ENCODE measurements at places on chromosomes 12 and 14.

DNA sequence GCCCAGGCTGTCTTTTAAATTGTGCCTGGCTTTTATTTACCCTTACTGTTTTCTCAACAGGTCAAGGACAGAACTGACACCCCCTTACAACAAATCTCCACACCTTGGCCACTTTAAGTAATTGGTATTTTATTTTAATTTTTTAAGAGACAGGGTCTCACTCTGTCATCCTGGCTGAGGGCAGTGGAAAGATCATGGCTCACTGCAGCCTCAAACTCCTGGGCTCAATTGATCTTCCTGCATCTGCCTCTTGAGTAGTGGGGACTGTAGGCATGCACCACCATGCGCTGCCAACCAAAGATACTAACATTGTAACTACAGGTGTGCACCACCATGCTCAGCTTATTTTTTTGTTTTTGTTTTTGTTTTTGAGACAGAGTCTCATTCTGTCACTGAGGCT lies 109.8 kb downstream of the PTPN11 start:
- no peak for DNase-seq

DNA sequence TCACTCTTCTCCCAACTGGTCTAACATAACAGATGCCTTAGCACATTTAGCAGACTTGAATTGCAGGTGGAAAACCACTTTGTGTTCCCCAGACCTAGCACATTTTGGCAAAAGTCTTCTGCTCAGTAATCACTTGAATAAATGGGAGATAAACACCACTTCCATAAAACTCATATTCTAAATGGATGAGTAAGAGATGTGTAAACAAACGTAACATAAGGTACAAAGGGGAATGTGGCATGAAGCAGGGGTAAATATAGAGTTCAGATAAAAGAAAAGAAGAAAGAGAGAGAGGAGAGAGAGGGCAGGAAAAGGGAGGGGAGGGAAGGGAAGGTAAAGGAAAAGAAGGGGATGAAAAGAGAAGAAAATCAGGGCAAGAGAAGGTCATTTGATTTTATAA lies 17.0 kb upstream of the KERA start:
- no peak for DNase-seq

GRCh38 chr14:24289649-24290280 lies 9.8 kb downstream of the DHRS1 start:
- no peak for DNase-seq

DNA sequence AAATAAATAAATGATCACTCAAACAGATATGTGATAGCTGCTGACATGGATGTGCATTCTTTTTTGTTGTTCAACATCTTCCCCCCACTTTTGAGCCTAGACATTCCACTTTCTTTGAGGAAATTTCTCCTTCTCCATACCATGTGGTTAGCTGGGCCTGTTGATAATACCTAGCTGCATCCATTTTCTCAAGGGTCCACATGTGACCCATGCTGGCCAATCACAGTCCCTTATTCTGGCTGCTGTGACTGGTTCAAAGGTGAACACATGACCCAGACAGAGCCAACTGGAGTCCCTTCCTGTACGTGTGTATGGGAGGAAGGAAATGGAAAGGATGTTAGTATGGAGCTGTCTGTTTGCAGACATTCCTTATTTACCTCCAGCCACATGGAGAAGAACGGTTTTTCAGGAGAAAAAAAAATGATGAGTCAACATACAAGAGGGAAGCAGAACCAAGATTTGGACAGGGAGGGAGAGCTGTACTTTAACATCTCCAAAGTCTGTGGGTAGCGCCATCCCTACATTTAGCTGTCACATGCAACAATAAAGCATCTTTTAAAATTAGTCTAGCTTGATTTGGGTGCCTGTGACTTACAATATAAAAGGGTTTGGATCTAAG lies 391.7 kb upstream of the TBX3 start:
- DNase-seq = no peak

DNA sequence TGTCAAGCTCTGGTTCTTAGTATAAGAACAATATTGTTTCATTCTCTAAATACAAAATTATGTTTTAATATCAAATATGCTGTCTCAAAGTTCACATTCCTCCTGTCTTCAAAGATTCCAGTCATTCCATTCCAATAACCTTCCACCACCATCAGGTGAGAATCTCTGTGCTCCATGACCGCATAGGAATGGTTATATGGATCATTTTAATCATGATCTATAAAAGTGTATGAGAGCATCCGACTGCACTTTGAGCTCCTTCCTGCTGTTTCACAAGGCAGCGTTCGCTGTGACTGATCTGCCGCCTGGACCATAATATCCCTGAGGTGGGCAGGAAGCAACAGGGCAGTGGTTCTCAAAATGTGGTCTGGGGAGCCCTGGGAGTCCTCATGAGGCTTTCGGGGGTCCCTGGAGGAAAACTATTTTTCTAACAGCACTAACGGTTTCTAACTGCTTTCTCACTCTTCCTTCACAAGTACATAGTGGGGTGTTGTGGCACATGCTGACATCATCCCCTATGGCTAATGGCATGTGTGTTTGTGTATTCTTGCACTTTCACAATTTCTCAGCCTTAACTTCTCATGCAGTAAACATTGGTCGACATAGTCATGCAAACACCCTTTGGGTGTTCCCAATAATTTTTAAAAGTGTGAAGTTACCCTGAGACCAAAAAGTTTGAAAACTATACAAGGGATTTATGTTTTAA lies 137.4 kb downstream of the ANO2 start:
- DNase-seq = no peak

- DNase-seq = no peak
Measured at GRCh38 chr12:63869656-63870055, 25.2 kb downstream of the SRGAP1 start.

- DNase-seq = no peak
Measured at GRCh38 chr12:1595690-1596347, 1.4 kb upstream of the FBXL14 start.

DNA sequence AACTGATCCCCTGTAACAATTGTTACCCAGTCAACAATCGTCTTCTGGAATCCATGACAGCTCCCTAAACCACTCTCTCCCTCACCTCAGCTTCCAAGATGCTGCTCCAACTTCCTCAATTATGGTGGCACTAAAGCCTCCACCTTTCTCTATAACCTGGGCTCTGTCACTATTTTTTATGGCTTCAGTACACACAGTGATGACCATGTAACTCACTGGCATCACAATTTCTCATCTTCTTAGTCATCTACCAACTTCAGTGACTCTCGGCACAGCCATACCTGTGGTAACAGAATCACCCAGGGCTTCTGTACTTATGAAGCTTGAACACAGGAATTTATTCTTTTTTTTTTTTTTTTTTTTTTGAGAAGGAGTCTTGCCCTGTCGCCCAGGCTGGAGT lies 32.0 kb upstream of the NPAS3 start:
- no peak for DNase-seq

- no peak for DNase-seq
Measured at GRCh38 chr12:130424858-130425697, 87.4 kb downstream of the PIWIL1 start.

DNA sequence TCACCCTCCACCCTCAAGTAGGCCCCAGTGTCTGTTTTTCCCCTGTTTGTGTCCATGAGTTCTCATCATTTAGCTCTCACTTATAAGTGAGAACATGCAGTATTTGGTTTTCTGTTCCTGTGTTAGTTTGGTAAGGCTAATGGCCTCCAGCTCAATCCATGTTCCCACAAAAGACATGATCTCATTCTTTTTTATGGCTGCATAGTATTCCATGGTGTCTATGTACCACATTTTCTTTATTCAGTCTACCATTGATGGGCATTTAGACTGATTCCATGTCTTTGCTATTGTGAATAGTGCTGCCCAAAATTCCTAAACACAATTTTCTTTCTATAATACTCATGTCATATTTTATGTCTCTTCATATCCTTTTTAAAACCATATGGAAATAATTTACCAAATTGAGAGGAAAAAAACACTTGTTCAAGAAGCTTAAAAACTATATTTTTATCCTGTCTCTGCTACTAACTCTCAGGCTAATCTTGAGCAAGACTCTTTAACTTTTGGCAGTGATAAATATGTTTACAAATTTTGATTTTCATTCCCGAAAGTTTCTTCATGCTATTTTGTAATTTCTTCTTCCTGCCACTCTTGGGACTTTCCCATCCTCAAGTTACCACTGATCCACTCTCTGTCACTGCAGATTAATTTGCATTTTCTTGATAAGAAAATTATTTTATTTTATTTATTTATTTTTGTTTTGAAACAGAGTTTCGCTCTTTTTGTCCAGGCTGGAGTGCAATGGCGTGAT lies 28.0 kb upstream of the OSBPL8 start:
- DNase-seq = no peak

GRCh38 chr14:31880935-31881334 lies 196.2 kb upstream of the ARHGAP5 start:
- DNase-seq = no peak

DNA sequence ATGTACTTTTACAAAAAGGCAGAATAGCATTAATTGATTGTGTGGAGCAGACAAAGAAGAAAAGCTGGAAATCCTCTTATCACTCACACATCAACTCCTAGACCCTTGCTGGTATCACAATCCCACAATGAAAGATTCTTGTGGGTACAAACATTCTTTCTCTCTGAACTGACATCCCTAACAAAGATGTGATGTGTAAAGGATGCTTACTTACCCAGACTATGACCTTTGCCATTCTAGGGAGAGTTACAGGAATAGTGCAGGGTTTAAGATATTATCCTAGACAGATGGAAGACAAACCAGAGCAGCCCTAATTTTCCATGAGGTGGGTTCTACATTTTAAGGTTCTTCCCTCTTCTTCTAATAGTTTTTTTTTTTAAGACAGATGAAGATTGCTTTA lies 60.4 kb upstream of the SLC6A15 start:
- DNase-seq = no peak

GRCh38 chr14:99803803-99804202 lies 10.6 kb downstream of the EML1 start:
- DNase-seq = peak; percentile 78

DNA sequence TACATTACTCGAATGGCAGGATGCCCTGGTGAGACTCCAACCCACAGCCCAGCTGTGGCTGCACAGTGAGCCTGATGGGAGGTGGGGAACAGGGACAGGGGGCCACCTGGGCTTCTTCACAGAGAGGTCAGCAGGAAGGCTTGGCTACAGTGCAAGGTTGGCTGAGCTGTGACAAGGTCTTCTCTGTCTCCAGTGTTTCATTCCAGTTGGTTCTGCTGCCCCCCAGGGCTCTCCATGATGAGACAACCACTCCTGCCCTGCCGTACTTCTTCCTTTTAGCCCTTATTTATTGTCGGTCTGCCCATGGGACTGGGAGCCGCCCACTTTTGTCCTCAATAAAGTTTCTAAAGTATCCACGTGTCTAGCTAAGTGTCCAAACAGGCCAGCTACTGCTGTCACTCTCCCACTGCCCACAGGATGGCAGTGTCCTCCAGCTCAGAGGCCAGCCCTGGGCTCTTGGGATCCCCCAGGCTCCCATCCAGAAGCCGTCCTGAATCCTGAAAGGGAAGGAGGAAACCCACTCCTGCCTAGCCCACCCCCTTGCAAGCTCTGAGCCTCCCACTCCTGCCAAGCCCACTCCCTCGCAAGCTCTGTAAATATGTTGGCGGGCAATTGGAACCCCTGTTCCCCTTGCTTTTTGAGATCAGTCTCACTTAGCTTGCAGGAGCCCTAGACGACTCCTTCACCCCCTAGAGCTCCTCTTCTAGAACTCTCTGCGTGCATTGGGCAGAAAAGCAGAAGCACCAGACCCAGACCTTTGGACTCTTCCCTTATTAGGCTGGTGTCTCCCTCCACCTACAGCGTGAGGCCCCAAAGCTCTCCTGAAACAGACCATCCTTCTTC lies 5.4 kb downstream of the C1QL4 start:
- no peak for DNase-seq

GRCh38 chr12:96208801-96209549 lies 14.8 kb downstream of the ELK3 start:
- DNase-seq = no peak

- peak; percentile 32 for DNase-seq
Measured at GRCh38 chr12:121579981-121580868, 598 bp downstream of the KDM2B start.

DNA sequence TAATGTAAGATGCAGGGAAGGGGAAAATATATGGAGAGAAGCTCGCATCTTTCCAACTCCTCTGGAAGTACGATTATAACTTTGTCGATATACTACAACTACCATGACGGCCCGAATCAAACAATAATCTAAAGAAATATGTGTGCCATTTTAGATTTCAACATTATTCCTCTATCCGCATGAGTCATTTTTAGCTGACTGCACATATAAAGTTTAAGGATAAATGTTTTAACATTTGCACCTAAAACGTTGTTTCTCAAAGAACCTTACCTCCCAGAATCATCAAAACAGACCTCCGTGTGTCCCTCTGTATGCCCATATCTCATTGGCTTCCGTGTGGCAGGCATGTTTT lies 482 bp downstream of the WDHD1 start:
- no peak for DNase-seq

DNA sequence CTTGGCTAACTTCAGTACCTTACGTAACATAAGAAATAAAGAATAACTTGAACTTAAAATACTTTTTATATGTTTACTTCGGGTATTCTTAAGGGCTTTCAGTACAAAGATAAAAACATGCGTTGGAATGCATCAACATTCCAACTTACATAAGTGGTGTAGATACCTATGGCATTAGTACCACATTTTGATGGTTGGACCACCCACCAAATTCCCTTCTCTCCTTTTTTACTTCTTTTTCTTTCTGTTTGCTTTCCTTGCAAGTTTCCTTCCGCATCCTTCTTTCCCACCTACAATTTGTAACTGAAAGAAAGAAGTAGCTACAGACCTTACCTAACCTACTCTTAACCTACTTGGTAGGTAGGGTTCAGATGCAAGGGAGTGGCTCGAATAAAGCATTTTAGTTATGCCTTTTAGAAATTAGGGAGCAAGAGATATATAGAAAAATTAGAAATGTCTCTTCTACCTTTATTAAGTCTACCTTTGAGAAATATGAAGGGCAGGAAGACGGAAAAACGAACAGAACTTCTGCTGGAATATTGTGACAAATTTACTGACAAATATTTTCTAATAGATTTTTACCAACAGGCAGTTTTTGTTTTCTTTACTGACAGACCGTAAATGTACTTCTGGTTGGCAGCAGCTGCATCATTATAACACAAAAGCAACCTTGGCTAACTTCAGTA lies 2.1 kb upstream of the ARHGAP5 start:
- no peak for DNase-seq

All from DMS79 (cell line).